ENCODE measurements at places on chromosomes 7 and 10.
A peak's percentile ranks its signal among the peaks of the same experiment; 100 is the strongest.

DNA sequence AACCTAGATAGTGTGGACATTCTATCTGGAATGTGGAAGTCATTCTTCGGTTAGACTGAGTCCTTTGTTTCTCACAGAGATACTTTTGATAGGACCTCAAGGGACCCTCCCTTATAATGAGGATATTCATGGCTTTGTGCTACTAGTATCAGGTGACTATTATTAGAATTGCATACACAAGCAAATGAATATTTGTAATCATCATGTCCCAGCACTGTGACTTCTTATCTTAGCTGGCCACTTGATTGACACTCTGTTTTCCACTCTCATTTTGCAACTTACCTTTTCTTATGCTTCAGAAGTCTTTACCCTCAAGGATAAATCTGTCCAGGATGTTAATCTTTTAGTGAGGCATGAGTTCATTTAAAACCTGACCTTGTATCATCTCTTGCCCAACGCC, 268.2 kb upstream of the FZD1 start:
- no peaks in the 10 kb centered on the region for H3K27me3 ChIP-seq
- H3K27ac ChIP-seq: no peak overlapping the region
- H3K4me3 ChIP-seq: no peak overlapping the region
- DNase-seq: no peak
- no peaks in the 10 kb centered on the region for H3K36me3 ChIP-seq

- peaks cover 20% of the 10 kb centered on the region for H3K36me3 ChIP-seq
- no peak for DNase-seq
- no peak overlapping the region for H3K4me3 ChIP-seq
- H3K27me3 ChIP-seq: peaks cover 2% of the 10 kb centered on the region
- H3K4me1 ChIP-seq: peaks cover 4% of the 10 kb centered on the region
- H3K27ac ChIP-seq: no peak overlapping the region
These were observed 122.3 kb downstream of the SVIL start for GRCh38 chr10:29512425-29512974.

GRCh38 chr7:69439636-69440325, 158.5 kb upstream of the AUTS2 start:
- no peak overlapping the region for H3K4me3 ChIP-seq
- no peak overlapping the region for H3K27ac ChIP-seq
- H3K4me1 ChIP-seq: peaks cover 1% of the 10 kb centered on the region
- peaks cover 2% of the 10 kb centered on the region for H3K27me3 ChIP-seq
- H3K36me3 ChIP-seq: no peaks in the 10 kb centered on the region

- no peaks in the 10 kb centered on the region for H3K36me3 ChIP-seq
- peaks cover 2% of the 10 kb centered on the region for H3K27me3 ChIP-seq
- no peaks in the 10 kb centered on the region for H3K4me1 ChIP-seq
- H3K27ac ChIP-seq: no peak overlapping the region
- no peak for DNase-seq
These were observed 323.9 kb downstream of the AUTS2 start for GRCh38 chr7:69922026-69922803.

- no peak for DNase-seq
- peaks cover 10% of the 10 kb centered on the region for H3K36me3 ChIP-seq
- H3K4me3 ChIP-seq: no peak overlapping the region
- H3K27me3 ChIP-seq: peaks cover 11% of the 10 kb centered on the region
- no peaks in the 10 kb centered on the region for H3K4me1 ChIP-seq
- H3K27ac ChIP-seq: no peak overlapping the region
These were observed 511.0 kb downstream of the PTPRN2 start for GRCh38 chr7:158076656-158077055.

DNA sequence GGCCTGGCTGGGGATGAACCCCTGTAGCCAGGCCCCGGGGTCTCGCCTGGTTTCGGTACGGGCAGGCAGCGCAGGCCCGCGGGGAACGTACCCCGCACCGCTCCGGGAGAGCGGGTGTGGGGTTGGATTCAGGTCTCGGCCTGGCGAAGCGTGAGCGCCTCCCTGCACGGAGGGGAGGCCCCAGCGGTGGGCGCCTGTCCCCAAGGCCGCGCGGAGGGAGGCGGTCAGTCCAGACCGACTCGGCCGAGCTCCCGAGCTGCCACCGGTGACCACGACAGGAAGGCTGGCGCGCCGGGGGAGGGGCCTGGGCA, 378 bp upstream of the INPP5F start:
- no peak for DNase-seq
- H3K36me3 ChIP-seq: peaks cover 15% of the 10 kb centered on the region
- peaks cover 7% of the 10 kb centered on the region for H3K27me3 ChIP-seq
- peak overlapping the region; percentile 65 for H3K4me3 ChIP-seq

DNA sequence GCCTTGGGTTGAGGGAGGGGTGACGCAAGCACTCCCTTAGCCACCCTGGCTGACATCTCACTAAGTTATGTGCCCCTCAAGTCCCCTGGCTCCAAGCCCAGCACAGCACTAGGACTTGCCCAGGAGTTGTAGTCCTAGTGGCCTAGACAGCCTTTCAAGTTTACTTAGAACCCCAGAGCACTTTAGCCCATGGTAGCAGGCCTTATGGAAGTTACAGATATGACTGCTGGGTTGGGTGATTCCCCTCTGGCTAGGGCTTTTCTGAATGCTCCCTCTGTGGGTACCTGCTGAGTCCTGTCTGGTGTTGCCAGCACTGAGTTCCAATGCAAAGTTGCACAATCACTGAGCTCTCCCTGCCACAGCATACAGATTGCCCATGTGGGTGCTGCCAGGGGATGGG, 83.2 kb downstream of the AHCYL2 start:
- no peaks in the 10 kb centered on the region for H3K27me3 ChIP-seq
- no peak overlapping the region for H3K27ac ChIP-seq
- no peaks in the 10 kb centered on the region for H3K36me3 ChIP-seq
- H3K4me1 ChIP-seq: peaks cover 6% of the 10 kb centered on the region

- H3K27ac ChIP-seq: no peak overlapping the region
- peaks cover under 1% of the 10 kb centered on the region for H3K4me1 ChIP-seq
- H3K27me3 ChIP-seq: no peaks in the 10 kb centered on the region
- no peak overlapping the region for H3K4me3 ChIP-seq
- H3K36me3 ChIP-seq: no peaks in the 10 kb centered on the region
These were observed 57.2 kb downstream of the ARHGAP12 start for GRCh38 chr10:31871266-31872065.

DNA sequence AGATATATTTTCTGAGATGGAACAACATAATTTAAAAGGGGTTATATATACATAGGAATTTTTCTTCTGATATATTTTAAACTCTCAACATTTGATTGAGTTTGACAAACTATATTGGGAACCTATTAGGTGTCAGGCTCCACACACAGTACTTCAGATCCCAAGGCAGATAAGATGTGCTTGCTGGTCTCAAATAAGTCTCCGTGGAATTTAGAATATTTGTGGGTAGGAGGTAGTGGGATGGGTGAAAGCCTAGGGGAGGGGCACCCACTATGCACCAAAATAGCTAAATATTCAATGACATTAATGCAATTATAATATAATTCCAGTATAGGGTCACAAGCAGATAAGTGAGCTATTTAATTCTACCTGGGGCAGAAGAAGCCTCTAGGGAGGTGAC, 81.5 kb downstream of the ARL4A start:
- H3K27me3 ChIP-seq: no peaks in the 10 kb centered on the region
- no peak for DNase-seq
- H3K36me3 ChIP-seq: no peaks in the 10 kb centered on the region
- no peak overlapping the region for H3K27ac ChIP-seq
- H3K4me3 ChIP-seq: no peak overlapping the region

- H3K27me3 ChIP-seq: peaks cover 20% of the 10 kb centered on the region
- no peak overlapping the region for H3K4me3 ChIP-seq
- DNase-seq: no peak
- H3K36me3 ChIP-seq: no peaks in the 10 kb centered on the region
- peaks cover 9% of the 10 kb centered on the region for H3K4me1 ChIP-seq
These were observed 7.6 kb upstream of the KCP start for GRCh38 chr7:128918016-128918665.

DNA sequence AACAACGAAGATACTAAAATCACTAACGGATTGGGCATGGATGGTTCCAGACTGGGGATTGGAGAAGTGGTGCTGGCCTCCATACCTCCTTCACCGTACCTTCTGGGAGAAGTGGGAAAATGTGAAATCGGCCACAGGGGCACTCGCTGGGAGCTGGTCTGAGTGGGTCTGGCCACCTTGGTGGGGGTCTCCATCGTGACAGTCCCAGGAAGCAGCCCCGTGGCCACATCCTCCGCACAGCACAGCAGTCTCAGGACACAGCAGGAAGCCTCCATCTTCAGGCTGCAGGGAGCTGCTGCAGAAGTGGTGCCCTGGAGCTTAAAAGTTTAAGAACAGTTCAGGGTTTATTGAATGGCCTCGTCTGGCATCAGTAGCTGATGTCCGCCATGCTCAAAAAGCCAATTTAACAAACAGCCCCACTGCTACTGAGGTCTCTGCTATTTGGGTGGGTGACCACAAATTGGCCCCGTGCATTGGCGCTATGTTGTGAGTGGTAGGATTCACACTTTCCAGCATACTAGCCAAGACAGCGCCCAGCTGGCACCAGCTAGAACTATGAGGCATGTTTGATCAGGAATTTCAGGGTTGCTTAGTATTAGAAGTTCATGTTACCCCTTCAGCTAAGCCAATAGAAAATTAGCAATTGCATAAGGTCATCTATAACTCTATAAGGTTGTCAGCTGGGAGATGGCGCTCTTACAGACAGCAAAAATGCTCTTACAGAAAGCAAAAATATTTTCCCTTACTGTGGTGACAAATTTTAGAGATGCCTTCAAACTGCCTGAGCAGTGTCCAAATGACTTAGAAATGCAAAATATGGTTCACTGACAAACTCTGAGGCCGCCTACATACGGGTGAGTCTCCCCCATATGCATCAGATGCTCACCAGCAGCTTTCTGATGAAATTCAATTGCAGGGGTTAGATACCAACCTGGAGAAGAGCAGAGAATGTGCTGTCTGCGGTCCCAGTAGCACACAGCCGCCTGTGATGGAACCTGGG, 17.0 kb downstream of the PKD1L1 start:
- H3K27me3 ChIP-seq: peaks cover 3% of the 10 kb centered on the region
- H3K4me1 ChIP-seq: no peaks in the 10 kb centered on the region
- peaks cover 9% of the 10 kb centered on the region for H3K36me3 ChIP-seq
- no peak overlapping the region for H3K27ac ChIP-seq
- H3K4me3 ChIP-seq: no peak overlapping the region

DNA sequence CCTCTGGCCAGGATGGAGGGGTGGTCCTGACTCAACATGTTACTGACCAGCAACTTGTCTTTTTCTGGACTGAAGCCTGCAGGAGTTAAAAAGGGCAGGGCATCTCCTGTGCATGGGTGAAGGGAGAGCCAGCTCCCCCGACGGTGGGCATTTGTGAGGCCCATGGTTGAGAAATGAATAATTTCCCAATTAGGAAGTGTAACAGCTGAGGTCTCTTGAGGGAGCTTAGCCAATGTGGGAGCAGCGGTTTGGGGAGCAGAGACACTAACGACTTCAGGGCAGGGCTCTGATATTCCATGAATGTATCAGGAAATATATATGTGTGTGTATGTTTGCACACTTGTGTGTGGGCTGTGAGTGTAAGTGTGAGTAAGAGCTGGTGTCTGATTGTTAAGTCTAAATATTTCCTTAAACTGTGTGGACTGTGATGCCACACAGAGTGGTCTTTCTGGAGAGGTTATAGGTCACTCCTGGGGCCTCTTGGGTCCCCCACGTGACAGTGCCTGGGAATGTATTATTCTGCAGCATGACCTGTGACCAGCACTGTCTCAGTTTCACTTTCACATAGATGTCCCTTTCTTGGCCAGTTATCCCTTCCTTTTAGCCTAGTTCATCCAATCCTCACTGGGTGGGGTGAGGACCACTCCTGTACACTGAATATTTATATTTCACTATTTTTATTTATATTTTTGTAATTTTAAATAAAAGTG, 6.0 kb downstream of the PLAU start:
- peaks cover 13% of the 10 kb centered on the region for H3K36me3 ChIP-seq
- DNase-seq: no peak
- H3K4me3 ChIP-seq: no peak overlapping the region
- peaks cover 13% of the 10 kb centered on the region for H3K4me1 ChIP-seq
- no peak overlapping the region for H3K27ac ChIP-seq

DNA sequence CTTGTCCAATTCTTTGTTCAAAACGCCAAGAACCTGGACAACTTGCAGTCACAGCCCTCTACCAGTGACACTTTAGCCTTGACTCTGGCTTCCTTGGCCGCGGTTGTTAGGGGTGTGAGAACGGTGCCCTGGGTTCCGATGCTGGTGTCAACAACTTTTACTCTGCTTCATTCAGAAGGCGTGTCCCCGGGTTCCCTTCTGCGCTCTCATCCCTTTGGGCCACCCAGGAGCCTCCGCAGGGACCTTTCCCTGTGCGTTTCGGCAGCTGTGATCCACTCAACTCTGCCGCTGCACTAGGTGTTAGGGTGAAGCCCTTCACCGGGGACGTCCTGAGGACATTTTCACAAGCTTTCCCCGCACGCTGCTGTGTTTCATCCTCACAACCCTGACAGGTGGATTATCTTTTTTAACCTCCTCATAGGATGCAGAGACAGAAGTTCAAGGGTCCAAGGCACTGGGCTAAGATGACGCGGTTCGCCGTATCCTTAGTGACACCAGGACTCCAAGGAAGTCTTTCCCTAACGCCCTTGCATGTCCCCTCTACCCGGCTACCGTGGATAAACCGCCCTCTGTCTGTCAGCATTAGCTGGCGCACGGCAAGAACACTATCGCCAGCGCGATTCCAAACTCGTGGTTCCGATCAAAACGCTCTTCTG, 133.5 kb upstream of the SHH start:
- no peak overlapping the region for H3K4me3 ChIP-seq
- no peak for DNase-seq
- peaks cover 8% of the 10 kb centered on the region for H3K27me3 ChIP-seq
- peaks cover 6% of the 10 kb centered on the region for H3K36me3 ChIP-seq
- H3K27ac ChIP-seq: no peak overlapping the region

DNA sequence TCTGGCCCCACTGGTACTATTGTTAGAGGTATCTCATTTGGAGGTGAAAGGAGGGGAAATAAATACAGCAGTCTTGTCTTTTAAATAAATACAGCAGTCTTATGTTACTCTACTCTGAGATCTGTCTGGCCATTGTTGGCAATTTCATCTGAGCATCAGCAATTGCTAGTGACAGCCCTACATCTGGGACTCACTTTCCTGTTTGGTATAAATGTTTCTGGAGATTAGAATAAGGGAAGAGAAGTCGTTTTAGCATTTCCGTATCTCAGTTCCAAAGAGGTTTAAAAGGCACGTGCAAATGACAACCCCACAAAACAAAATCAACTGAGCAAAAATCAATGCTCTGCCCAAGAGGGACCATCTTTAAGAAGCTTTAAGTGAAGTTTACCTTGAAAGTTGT, 18.1 kb upstream of the CNNM2 start:
- no peak overlapping the region for H3K27ac ChIP-seq
- H3K4me1 ChIP-seq: peaks cover 12% of the 10 kb centered on the region
- no peaks in the 10 kb centered on the region for H3K36me3 ChIP-seq
- H3K27me3 ChIP-seq: no peaks in the 10 kb centered on the region

- no peaks in the 10 kb centered on the region for H3K36me3 ChIP-seq
- no peak for DNase-seq
- no peak overlapping the region for H3K4me3 ChIP-seq
- H3K4me1 ChIP-seq: peaks cover 7% of the 10 kb centered on the region
- peaks cover 4% of the 10 kb centered on the region for H3K27me3 ChIP-seq
These were observed 35.8 kb upstream of the EIF4H start for GRCh38 chr7:74138334-74138867.

- DNase-seq: no peak
- no peak overlapping the region for H3K4me3 ChIP-seq
- H3K36me3 ChIP-seq: peaks cover 13% of the 10 kb centered on the region
- H3K27ac ChIP-seq: peak overlapping the region; percentile 58
- peaks cover 5% of the 10 kb centered on the region for H3K4me1 ChIP-seq
These were observed 111.6 kb upstream of the GATA3 start for GRCh38 chr10:7942859-7943258.

Measured in endothelial cell (in vitro differentiated cells).